ENCODE measurements at places on chromosomes 2 and 18. TPM values are rescaled to one million over a fixed set of nuclear protein-coding genes. Genes with fewer than 3 reads are reported as not detected.

DNA sequence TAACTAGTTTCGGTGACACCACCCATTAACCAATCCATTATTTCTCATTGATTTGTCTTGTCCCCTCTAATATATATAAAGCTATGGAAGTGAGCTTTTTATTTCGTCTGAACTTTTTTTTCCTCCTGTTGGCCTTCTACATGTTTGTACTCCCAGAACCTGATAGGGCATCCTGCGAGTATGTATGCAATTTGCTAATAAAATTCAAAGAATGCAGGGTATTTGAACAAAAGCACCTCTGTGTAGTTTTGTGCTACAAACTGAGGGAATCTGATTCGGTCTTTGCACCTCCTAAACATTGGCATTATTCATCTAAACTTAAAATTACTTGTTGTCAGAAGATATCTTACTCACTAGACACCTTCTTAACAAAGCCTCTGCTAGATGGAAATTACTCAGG lies 242.9 kb upstream of the TMEFF2 start:
- no peak for DNase-seq

DNA sequence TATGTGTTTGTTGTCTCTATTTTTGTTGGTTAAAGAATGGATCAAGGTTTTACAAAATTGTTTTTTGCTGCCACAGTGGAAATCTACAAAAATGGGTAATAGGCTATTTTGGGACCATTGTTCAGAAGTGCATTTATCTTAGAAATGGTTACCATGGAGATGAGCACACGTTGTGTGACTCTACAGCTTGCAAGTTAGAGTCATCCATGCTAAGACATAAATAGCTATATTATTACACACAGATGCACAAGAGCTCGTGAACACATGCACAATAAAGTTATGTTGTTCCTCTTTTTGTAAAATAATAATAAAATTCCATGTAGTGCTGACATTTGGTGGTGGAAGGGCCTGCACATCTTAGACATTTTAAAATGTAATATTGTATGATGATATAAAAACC lies 15.5 kb upstream of the DUSP19 start:
- DNase-seq = peak; percentile 31

- DNase-seq = no peak
These were observed 97.2 kb downstream of the PTGR3 start for GRCh38 chr18:75111760-75112159.

- DNase-seq = no peak
These were observed 23.4 kb upstream of the TMEM37 start for GRCh38 chr2:119408221-119408619.

DNA sequence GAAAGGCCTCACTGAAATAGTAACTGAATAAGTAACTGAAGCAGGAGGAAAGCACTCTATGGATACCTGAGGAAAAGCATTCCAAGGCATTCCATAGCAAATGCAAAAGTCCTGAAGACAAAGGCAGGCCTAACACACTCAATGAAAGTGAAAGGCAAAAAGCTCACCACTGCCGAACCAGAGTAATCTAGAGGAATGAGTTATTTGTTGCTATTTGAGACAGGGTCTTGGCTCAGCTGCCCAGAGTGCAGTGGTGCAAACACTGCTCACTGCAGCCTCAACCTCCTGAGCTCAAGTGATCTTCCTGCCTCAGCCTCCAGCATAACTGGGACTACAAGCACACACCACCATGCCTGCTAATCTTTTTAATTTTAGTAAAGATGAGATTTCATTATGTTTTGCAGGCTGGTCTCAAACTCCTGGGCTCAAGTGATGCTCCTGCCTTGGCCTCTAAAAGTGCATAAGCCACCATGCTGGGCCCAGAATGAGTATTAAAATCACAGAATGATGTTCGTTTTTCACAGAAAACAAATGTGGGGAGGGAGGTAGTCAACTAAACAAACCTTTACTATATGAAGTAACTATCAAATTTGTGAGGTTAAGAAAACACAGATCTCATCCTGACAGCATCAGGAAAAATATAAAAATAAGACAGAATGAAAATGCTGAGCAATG lies 17.9 kb downstream of the PIAS2 start:
- no peak for DNase-seq

- no peak for DNase-seq
These were observed 303.1 kb upstream of the VWC2L start for GRCh38 chr2:214107726-214108125.

DNA sequence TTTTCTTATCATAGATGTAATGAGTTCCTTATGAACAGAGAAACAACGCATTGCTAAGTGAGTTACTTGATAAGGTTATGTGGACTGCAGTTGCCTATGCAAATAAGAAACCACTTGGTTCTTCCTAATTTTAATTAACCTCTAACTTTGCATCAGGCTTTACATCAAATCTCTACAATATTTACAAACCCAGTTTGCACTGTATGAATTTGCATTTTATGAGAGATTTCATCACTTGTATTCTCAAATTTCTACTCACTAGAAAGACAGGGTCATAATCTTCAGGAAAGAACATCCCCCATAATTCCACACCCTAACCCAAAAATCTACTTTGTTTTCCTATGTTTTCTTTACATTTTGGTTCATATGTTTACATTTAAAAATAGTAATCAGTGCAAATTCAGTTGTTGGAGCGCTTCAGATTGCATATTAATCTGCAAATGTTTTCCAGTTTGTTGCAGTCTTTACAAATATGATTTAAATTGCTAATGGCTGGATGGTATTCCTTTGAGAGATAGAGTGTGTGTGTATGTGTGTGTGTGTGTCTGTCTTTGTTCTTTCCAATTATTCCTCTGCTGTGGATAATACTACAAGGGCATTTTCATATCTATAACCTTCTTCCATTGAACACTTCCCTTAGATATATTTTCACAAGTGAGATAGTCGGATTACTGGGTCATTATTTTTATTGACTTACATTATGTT lies 106.1 kb downstream of the COL4A4 start:
- no peak for DNase-seq

DNA sequence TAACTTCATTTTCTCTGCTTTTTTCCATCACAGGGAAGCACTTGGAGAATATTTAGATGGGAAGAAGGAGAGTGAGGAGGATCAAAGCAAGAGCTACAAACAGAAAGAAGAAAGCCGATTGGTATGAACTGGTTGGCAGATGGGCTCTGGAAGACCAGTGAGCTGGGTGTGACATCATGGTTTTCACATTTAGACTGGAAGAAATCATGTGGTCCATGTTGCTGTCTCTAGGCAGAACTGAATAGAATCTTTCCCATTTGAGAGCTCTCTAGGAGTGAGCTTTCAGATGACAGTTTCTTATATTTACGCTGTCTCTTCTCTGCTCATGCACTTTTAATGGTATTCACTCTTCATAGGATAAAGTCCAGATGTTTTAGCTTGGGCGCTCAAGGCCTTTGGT lies 12.6 kb downstream of the DRC1 start:
- DNase-seq = no peak

DNA sequence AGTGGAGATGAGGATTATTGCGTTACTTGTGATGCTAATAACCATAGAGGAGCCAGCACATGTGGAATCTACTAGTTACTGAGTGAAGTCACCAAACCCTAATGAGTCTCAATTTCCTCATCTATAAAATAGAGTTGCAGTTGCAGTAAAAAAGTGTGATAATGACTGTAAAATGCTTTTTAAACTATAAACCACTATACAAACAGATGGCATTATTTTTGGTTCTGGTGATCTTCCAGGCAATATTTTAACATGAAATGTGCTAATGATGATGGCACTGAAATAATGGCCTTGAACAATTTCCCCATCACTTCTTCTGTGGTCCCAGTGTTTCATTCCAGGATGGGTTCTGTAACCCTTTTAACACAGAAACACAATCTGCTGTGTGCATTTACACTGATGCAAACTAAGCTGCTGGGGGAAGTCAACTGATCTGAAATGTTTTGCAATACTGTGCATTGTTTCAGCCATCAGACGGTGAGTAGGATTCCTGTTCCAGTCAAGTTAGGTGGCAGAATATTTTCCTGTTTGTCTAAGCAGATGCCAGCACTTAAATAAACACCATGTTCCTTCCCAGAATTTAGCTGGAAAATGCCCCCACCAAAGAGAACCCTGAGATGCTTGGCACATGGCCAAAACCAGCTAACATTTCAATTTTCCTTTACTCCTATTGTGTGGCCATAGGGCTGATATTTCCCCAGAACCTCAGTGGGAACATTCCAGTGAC lies 52.6 kb downstream of the TACR1 start:
- DNase-seq = peak; percentile 71

DNA sequence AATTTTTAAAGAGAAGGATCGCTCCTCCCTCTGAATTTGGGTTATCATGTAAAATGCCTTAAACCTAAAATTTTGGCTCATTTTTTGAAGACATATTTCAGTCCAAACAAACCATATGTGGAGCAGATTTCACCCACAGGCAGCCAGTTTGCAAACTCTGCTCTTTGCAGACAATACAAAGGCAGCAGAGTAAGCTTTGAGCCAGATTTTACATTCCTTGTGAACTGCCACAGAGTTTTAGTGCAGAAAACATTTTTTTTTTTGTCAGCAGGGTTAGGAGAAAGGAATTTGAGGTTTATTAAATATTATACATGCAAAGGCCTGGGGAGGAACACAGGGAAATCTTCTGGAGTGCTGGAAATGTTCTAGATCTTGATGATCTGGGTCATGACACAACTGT lies 171.9 kb upstream of the FN1 start:
- DNase-seq = no peak

- no peak for DNase-seq
These were observed 587.9 kb downstream of the NRXN1 start for GRCh38 chr2:50443868-50444630.

DNA sequence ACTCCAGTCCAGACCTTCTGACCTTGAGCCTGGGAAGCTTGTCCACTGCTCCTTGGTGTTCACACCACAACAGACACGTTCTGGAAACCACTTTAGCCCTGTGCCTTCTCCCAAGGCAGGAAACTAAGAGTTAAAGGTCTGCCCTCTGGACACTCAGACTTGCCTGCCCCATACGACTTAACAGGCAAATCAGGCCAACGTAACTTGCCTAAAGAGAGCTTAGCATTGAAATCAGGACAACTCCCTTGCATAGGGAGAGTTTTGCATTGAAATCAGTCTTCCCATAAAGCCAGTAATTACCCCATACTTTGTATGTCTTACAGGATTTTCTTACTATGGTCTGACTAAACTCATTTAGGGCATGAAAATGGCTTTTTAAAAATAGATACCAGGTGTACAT lies 18.5 kb downstream of the NFE2L2 start:
- DNase-seq = no peak

DNA sequence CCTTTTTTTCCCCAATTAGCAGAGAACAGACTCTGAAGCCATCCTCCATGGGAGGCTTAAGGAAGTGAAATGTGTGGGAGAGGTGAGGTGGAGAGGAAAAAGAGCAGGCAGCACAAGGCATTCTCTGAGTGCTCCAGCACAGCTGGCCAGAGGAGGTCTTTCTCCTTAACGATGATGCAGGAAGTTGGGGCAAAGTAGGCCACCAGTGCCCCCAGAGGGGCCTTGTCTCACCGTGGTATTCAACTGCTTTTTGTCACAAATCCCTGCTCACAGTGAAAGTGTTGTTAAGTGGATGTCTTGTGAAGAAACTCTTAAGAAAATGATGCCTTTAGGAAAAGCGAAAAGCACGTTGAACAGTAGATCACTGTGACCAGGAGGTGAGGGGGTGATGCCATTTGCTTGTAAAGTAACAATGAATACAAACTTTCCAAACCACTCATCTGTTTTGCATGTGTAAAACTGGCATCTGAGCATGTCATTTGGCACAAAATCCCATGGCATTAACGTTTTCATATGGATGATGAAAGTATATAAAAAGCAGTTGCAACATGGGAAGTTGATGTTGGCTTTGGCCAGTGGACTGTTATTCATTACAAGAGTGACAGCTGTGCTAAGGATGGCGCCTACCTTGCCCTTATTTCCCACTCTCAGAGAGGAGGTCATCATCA lies 49.2 kb upstream of the CDC42EP3 start:
- DNase-seq = no peak

GRCh38 chr2:68877079-68877772 lies 6.0 kb upstream of the BMP10 start:
- DNase-seq = no peak

DNA sequence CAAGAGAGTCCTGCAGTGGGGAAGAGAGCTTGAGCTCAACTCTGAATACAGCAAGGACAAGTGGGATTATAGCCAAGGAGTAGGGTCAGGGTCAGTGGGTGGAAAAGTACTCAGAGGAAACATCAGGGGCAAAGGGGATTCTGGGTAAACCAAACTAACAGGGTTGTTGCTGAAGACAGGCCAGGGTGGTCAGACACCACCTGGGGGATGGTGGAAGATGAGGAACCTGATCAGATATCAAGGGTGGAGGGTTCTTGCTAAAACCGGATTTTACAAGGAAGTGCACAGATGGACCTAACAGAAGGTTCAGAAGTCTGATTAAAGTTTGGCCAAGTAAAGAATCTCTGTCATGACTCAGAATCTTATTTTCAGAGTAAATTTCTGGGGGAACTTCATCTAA lies 16.5 kb downstream of the OSBPL1A start:
- no peak for DNase-seq

- no peak for DNase-seq
These were observed 44.7 kb downstream of the ATF2 start for GRCh38 chr2:175123254-175123653.

GRCh38 chr2:200450288-200450687 lies 59.6 kb downstream of the KCTD18 start:
- no peak for DNase-seq

GRCh38 chr2:100819370-100820272 lies at the start of gene NPAS2:
Gene NPAS2, plus strand, starts transcription at chr2:100820139. Its CDS starts 84,616 bp downstream, at chr2:100904755.
- peak; percentile 47 for DNase-seq

- peak; percentile 79 for DNase-seq
These were observed 140.0 kb downstream of the MEIS1 start for GRCh38 chr2:66574701-66575624.

- DNase-seq = no peak
These were observed 14.8 kb downstream of the ERBB4 start for GRCh38 chr2:212523756-212524155.

GRCh38 chr2:181241797-181242196 lies 215.4 kb upstream of the ITGA4 start:
- DNase-seq = no peak

- no peak for DNase-seq
These were observed 122.5 kb upstream of the HDAC4 start for GRCh38 chr2:239523147-239523953.

- DNase-seq = no peak
These were observed 11.2 kb upstream of the EFR3B start for GRCh38 chr2:25030702-25031101.

- DNase-seq = no peak
These were observed 19.4 kb downstream of the COA5 start for GRCh38 chr2:98588880-98589431.

Gene PAX8
- polyA plus RNA-seq = 1.5 TPM

Gene GALR1
- not detected for polyA plus RNA-seq

Gene DSG4
- polyA plus RNA-seq = not detected

Gene KIDINS220
- 16.5 TPM for polyA plus RNA-seq

Gene RTP5
- not detected for polyA plus RNA-seq

Gene ELOA2
- not detected for polyA plus RNA-seq

Gene LOXHD1
- polyA plus RNA-seq = not detected

Gene CCDC150
- 14.2 TPM for polyA plus RNA-seq

Gene ALPI
- not detected for polyA plus RNA-seq

Gene REG3A
- not detected for polyA plus RNA-seq
